Astrocyte of the spinal cord (primary cell): ENCODE measurements at places on chromosomes 4 and X.
A peak's percentile ranks its signal among the peaks of the same experiment; 100 is the strongest.

- no peak for DNase-seq
These were observed 442.6 kb upstream of the GALNT7 start for GRCh38 chr4:172726001-172726423.

DNA sequence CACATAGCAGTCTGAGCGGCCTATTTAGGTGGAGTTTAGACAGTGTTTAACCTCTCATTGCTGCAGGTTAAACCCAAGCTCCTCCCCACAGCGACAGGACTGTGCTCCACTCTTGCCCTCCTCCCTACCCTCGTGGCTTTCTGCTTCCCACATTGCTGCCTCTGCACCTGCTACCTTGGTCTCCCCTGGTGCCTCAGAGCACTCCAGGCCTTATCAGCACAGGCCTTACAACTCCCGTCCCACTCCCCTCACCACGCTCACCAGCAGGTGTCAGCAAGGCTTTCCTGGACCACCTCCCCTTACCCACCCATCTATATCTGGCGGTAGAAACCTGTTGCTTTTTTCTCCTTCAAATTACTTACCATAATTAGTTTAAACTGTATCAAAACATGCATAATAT is 18.6 kb downstream of the HELT start:
- no peak for DNase-seq

DNA sequence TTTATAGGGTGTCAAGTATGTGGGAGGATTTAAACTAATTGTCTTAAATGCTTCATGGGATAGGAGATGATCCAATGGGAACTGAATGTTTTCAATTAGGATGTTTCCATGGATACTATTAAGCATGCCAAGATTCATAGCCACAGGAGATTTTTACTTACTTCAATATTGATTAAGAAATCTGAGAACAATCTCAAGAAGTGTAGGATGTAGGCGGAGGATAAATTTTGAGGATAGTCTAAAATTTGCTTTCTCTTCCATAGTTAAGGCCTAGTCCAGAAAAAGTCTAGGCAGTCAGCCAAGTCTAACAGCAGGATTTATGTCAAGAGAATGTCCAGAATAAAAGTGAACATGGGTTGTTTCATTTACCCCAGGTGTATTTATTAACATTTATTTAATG is 32.8 kb downstream of the REPS2 start:
- no peak for DNase-seq

- DNase-seq, result peak; percentile 40
These were observed 24.2 kb downstream of the HAUS3 start for GRCh38 chr4:2217726-2218125.

GRCh38 chr4:140777386-140777785 is 21.2 kb upstream of the TBC1D9 start:
- DNase-seq, result no peak

DNA sequence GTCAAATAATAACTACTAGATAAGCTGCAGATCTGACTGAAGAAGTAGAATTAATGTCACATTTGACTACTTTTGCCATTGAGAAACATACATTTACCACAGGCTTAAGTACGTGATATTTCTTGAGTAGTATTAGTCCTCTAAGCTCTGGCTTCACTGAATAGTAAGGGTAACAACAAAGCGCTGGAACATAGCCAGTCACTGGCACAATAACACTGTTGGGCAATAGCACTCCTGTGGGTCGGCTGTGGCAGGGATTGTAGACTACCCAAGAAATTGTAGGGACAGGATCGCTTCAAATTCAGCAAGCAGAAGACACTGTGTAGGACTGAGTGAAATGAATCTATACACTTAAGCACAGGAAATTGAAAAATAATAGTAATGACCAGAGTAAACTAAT is 27.1 kb upstream of the IL15 start:
- DNase-seq, result no peak

DNA sequence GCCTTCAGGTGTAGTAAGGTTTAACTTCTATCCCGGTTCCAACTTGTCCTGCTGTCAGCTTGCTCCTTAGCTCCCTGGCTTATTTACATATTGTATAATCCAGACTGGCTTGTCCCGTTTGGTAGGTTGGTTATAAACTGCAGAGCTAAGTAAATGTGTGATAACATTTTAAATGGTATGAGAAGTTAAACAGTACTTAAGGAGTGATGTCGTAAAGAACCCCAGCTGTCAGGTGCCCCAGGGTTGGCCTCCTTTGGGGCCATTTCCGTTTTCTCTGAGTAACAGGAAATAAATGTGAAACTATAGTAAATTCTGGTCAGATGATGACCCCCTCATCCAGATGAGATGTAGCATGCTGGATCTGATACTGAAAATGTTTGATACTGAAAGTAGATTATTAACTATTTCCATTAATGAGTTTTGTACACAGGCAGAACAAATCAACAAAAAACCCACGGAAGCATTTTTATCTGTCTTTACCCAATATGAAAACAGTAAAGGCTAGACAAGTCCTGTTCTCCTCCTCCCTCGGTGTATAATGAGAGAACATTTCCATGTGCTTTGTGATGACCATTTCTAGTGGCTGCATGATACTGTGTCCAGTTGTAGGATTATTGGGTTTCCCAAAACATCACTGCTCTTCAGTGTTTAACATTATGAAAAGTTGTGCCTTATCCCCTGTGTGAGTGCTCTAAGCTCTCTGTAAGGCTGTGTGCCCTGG is 22.4 kb downstream of the GAB1 start:
- peak; percentile 79 for DNase-seq

DNA sequence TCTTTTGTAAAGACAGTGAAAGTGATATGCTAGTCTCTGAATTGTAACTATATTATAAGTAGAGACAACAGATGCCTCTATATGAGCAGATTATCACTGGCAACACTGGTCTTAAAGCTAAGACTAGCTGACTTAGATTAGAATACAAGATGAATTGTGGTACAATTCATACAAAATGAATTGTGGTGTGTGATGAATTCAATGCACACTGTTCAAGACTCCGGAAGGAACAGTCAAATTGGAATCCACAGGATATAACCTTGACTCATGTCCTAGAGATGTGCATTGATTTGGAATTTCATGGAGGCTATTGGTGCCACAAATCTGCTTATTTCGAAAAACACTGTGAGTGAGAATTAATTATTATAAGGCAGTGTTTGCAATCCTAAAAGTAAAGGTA is 701.8 kb downstream of the PCDH7 start:
- no peak for DNase-seq

GRCh38 chr4:101328063-101328602 is 19.2 kb downstream of the PPP3CA start:
- DNase-seq, result no peak

DNA sequence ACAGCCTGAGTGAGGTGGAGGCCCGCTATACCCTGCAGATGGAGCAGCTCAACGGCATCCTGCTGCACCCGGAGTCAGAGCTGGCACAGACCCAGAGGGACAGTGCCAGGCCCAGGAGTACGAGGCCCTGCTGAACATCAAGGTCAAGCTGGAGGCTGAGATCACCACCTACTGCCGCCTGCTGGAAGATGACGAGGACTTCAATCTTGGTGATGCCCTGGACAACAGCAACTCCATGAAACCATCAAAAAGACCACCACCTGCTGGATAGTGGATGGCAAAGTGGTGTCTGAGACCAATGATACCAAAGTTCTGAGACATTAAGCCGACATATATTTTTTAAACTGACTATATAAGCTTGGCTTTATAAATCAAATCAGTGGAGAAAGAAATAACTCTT is 73.3 kb upstream of the HHIP start:
- no peak for DNase-seq

DNA sequence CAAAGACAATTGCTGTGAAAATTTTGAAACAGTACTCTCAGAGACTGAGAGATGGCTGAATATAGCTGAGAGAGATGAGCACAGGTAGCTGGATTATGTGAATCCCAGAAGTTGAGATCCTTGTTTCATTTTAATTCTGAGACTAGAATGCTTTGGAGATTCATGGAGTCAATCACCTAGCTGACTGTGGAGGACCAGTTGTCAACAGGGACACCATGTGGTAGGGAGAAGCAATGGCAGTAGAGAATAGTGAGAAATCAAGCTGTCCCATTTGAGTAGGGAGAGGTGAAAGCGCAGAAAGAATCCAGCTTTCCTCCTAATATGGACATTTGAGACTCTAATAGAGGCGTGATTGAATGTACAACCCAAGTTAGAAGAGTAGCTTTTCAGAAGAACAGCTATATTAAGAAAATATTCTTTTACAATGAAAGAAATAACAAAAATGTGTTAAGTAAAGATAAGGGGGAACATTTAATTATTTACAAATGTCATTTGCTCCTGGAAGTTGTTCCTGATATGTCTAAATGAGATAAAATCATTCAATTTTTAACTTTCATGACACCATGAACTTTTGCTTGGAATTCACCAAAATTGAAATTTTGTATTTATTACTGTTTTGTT is 30.3 kb upstream of the GLRB start:
- peak; percentile 79 for DNase-seq

GRCh38 chr4:108868606-108869227 is 105.9 kb upstream of the ETNPPL start:
- DNase-seq, result no peak

- no peak for DNase-seq
These were observed 28.1 kb downstream of the DDIT4L start for GRCh38 chr4:100162027-100162685.

- DNase-seq, result no peak
These were observed 46.9 kb upstream of the NFKB1 start for GRCh38 chr4:102454268-102454667.

- DNase-seq, result no peak
These were observed 85.9 kb downstream of the MAGED4 start for GRCh38 chrX:52270453-52271116.

GRCh38 chrX:153903991-153904957 is at the start of gene AVPR2:
TSS of gene AVPR2 (plus strand) at chrX:153904673. CDS start at chrX:153905146, 473 bp downstream.
- no peak for DNase-seq

DNA sequence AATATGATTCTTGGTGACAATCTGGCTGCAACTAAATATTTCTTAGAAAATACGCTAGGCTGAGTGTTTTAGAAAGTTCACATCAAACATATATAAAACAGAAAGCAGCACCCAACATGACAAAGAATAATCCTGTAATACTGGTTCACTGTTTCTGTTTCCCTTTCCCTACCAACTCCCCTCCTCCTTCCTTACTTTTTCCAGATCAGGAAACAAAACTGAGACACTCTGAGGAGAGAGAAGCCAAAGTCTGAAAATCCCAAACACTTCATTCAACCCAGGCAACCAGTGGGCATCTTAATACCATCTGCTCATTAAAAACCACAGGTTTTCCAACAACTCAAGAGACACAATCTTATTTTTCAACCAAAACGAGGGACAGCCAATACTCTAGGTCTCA is 160.4 kb upstream of the MAP3K15 start:
- DNase-seq, result no peak

DNA sequence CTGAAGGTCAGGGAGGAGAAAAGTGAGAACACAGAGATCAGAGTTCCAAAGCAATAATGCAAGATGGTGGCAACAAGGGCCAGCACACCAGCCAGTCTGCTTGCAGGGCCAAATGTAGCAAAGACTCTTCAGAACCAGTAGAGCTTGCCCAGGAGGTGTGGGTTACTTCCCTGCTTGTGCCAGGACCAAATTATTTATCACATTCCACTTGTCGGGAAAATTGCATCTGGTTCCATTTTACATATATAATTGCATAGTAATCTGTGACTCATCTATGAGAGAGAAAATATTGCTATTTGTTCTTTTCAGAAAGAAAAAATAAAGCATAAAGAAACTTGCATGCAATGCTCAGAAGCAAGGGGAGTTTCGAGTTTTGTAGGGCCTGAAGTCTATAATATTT is 41.4 kb downstream of the MAML3 start:
- no peak for DNase-seq
